ENCODE measurements at places on chromosomes 7 and 10.

GRCh38 chr10:83543691-83544462, 595.4 kb upstream of the GHITM start:
- no peak for DNase-seq

DNA sequence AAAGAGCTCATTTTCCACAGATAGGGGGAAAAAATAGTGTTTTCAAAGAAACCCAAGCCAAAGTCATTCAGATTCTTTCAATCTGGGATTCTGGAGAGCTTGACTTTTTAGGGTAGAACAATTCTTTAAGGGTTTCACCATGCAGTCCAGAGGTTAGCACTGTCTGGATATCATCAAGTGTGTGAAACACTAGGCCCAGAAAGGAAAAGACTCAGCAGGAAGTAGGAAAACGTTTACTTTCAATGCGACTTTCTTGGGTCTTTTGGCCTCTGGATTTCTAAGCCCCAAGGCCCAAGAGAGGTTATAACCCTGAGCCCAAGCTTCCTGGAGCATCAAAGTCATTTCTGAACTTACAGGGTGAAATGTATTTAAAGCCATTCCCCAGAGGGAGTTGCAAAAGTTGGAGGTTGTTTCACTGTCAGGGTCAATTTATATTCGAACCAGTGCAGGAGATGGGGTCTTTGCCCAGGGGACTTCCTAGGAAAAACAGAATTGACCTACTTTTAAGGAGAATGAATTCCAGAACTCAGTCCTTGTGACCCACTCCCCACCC, 158.0 kb downstream of the C7orf25 start:
- DNase-seq = no peak

GRCh38 chr7:84055904-84056605, 138.5 kb downstream of the SEMA3A start:
- no peak for DNase-seq

GRCh38 chr7:136492366-136492765, 376.1 kb upstream of the CHRM2 start:
- DNase-seq = no peak

GRCh38 chr10:52956861-52957260, 184.3 kb upstream of the MBL2 start:
- no peak for DNase-seq

DNA sequence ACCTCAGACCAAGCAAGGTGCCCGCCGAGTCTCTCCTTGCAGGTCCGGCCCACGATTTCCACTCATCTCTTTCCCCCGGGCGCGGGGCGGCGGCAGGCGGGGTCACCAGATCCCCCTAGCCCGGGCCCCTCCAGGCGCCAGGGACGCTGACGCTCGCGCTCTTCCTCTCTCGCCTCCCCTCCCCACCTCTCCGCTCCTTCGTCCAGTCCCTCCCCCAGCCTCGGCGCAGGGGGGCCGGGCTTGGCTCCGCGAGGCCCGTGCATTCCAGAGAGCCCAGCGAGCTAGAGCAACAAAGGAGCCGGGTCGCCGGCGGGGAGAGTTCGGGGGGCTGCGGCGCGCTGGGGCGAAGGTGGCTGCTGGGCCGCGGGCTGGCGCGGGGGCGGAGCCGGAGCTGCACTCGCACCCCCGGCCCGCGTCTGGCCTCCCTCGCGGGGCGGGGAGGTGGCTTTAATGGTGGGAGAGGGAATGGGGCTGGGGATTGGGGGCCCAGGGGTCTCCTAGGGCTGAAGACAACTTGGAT, at the start of gene SMO:
SMO (plus strand) TSS at position 262 of the 520 bp plus-strand sequence. CDS start 519 bp downstream, outside the sequence.
- no peak for DNase-seq

DNA sequence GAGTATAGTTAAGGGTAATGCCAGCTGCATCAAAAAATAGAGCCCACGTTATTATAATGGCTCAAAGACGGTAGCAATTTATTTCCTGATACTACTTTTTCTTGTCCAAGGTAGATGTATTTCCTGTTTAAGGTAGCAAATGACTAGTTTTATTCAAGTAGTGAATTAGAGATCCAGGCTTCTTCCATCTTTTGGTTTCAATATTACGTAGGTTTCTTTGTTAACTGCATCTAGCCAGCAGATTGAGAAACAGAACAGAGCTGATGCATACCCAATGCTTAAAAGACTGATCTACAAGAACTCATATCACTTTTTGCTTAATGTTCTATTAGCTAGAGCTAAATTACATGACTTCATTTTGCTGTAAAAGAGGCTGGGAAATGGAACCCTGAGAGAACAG, 992.1 kb downstream of the NRG3 start:
- DNase-seq = no peak

GRCh38 chr7:15085366-15085765, 182.8 kb upstream of the DGKB start:
- no peak for DNase-seq

- no peak for DNase-seq
Observed at GRCh38 chr7:99032928-99033327, 111.0 kb downstream of the SMURF1 start.

DNA sequence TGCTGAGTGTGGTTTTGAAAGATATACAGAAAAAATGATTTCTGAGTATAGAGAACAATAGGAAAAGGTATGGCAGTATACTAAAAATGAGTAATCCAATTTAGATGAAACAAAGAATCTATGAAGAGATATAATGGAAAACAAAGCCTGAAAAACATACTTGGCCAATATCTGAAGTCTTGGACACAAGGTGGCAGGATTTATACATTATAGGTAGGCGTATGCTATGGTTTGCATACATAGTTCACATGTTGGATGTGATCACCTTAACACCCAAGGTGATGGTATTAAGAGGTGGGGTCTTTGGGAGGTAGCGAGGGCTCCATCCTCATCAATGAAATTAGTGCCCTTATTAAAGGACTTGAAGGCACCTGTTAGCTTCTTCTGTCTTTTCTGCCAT, 34.5 kb upstream of the BPGM start:
- DNase-seq = no peak

DNA sequence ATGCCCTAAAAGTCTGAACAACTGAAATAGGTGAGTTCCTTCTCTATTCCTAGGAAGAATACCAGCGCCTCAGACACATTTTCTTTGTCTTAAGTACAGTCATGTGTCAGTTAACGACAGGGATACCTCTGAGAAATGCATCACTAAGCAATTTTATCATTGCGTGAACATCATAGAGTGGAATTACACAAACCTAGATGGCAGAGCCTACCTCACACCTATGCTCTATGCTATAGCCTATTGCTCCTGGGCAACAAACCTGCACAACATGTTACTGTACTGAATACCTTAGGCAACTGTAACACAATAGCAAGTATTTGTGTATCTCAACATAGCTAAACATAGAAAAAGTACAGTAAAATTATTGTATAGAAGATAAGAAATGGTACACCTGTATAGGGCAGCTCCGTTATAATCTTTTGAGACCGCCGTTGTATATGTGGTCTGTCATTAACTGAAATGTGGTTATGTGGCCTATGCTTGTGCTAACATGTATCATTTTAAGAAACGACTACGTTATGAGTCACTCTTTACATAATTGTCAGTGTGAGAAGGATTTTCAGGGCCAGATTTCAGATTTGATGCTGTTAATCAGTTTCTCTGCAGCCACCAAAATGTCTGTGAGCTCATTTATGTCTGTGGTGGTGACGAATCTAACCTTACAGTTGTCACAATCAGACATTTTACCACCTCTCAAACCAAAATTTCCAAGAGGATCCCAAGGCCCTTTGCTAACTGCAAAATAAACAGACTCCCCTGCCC, 66.1 kb upstream of the STK17A start:
- no peak for DNase-seq

DNA sequence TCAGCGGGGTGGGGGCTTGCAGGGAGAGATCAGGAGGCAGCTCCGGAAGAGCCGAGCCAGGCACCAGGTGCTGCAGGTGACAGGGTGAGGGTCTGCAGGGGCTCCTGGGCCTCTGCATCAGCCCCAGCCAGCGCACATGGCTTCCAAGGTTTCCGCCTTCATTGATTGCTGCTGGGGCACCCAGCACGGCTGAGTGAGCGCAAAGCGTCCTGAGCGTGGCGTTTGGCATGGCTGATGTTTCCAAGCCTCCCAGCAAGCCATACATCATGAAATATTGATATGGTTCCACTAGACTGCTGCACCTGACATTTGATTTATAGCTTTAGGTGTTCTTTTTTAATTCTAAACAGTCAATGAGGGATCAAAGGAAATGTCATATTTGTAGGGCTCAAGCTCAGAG, 259.0 kb downstream of the WDR37 start:
- no peak for DNase-seq

DNA sequence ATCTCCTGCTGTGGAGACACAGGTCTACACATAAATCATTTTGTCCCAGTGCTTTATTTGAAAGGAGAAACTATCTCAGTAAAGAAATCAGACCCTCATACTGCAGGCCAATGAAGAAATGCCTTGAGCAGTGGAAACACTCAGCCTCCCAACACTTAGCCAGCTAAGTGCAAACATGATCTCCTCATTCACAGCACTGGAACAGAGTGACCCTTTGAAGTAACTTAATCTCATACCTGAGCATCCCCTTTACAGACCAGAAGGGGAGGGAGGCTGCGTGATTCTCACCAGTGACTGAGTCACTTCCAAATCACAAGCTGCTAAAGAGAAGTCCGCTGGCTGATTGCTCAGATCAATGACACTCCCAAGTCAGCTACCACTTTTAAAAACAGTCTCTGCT, 4.5 kb downstream of the CHST15 start:
- DNase-seq = no peak

DNA sequence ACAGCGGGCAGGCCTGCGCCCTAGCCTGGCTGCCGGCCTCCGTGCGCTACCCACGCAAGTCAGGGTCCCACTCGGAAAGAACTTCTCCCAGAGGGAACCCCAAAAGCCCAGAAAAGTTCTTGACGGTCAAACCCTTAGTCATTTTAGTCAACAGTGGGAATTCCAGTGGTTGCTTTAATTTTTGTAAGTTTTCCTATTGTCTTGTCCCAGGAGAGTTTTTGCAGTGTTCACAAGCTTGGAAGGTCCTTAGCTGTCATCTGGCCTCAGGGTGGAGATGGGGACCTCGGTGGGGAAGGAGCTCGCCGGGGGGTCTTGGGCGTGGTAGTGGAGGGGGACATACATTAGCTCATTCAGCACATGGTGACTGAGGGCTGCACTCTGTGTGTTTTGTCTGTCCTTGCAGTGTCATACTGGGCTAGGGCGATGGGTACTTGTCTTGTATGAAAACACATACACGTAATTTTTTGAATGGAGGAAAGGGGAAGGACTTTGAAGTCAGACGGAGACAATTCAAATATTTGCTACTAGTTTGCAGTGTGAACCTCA, 736 bp downstream of the MINDY4 start:
- DNase-seq = no peak

- no peak for DNase-seq
Observed at GRCh38 chr7:15757041-15758000, 70.8 kb upstream of the MEOX2 start.

- no peak for DNase-seq
Observed at GRCh38 chr10:120691625-120692024, 159.5 kb upstream of the WDR11 start.

DNA sequence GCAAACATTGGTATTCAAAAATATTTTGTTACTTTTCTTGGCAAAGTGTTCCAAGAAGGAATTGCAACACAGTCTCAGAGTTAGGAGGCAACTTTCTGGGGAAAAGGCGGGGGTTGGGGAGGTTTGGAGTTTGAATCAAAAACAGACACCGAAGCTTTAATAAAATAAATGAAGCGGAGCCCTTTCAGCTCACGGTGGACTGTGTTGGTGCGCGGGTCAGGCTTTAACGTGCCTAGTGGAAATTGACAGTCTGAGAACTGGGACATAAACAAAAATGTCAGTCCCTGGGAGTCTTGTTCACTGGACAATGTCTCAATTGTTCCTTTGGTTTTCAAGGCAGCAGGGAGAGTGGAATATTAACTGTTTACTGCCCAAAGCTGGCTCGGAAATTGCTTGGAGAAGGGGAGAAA, 109.3 kb downstream of the TCF7L2 start:
- DNase-seq = no peak

GRCh38 chr10:63718421-63718820, 197.2 kb downstream of the REEP3 start:
- DNase-seq = no peak

GRCh38 chr7:43944286-43944685, 18.1 kb downstream of the UBE2D4 start:
- DNase-seq = no peak

- DNase-seq = no peak
Observed at GRCh38 chr7:30027065-30027456, 559 bp upstream of the FKBP14 start.

DNA sequence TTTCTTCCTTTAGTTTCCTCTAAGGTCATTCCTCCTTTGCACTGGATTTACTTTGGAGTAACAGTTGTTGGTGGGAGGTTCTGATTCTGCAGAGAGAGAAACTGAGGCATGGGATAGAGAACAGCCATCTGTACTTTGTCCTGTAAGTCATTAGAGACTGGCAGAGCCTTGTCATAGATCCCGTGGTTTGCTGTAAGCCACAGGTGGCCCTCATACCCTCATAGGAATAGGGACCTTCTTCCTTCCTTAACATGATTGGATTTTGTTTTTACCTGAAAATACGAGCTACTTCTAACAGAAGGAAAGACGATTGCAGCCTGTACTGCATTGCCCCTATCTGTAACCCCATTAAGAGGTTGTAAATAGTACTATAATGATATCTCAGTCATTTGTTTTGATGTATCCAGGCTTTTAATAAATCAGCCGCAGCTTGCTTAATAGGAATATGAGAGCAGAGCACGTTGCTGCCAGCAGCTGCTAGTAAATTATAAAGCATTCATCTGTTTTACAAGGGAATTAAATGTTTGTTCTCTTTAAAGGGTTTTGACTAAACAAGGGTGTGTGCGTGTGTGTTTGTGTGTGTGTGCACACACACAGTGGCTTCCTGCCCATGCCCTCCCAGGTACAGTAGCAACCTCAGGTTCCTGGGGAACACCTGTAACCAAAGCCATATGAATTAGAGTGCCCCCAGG, 249.8 kb downstream of the AUTS2 start:
- no peak for DNase-seq

DNA sequence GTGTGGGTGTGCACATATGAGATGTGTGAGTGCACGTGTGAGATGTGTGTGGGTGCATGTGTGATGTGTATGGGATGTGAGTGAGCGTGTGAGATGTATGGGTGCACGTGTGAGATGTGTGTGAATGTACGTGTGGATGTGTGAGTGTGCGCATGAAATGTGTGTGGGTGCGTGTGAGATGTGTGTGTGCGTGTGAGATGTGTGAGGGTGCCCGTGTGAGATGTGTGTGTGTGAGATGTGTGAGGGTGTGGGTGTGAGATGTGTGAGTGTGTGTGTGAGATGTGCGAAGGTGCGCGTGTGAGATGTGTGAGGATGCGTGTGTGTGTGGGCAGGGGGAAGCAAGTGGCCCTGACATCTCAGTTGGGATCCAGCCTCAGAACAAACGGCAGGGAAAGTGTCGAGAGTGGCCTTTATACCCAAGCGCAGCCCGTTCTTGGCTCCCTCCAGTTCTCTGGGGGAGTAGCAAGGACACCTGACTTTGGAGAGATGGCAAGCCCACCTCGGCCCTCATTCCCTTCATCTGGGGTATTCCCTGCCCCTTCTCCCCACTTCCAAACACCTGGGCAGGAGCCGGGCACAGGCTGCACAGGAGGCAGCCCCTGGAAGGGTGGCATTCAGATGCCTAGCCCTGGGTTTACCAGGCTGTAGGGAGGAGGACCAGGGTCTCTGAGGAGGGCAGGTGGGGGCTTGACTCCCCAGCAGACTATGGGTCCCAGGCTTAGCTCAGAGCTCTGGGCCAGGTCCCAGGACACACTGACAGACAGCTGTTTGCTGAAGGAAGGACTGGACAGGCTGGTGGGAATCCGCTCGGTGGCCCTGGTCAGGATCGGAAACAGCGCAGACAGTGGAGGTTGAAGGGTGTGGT, 31.6 kb downstream of the PPIF start:
- DNase-seq = no peak

- no peak for DNase-seq
Observed at GRCh38 chr10:35684586-35684985, 42.5 kb upstream of the FZD8 start.

- DNase-seq = no peak
Observed at GRCh38 chr10:26840938-26841732, 19.6 kb downstream of the ABI1 start.

All from activated CD8-positive, alpha-beta memory T cell treated with anti-CD3 and anti-CD28 coated beads for 1 hour (primary cell).